Activated T-helper 2 cell treated with anti-CD3 and anti-CD28 coated beads, Interferon-gamma antibody, Interleukin-2, Interleukin-4, amounts not matched to agents 10 μg/mL and 5 μg/mL and 100 μg/mL, durations not matched to agents 14 hours and 24 hours and 36 hours (primary cell): ENCODE measurements at places on chromosomes 2 and 18. TPM values are rescaled to one million over a fixed set of nuclear protein-coding genes. Genes with fewer than 3 reads are reported as not detected.

Gene RNPEPL1
- total RNA-seq: 67.3 and 71.3 TPM in 2 replicates

Gene HRH4
- total RNA-seq: 0.16 and 0.21 TPM in 2 replicates

Gene CD226
- 81.5 and 85.3 TPM in 2 replicates for total RNA-seq

DNA sequence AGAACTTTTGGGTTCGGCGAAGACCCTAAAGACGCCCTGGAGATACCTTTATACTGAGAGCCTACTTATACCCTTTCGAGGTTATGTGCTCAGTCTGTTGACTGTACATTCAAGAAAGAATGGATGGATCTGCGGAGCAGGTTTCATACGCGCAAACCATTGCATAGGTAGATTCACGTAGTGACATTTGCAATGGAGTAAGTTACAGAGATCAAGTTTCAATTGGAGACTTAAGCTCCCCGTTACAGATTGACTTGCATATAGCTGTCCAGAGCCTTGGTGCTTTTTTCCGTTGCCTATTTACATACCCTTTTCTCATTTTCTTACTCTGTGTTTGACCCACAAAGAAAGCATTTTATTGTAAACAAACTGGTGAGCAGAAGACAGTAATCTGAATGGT lies 923 bp downstream of the PSMD1 start:
- peak overlapping the region; percentile 67 for H3K27ac ChIP-seq
- H3K36me3 ChIP-seq: peaks cover 26% of the 10 kb centered on the region
- H3K4me1 ChIP-seq: peaks cover 56% of the 10 kb centered on the region
- H3K4me3 ChIP-seq: peak overlapping the region; percentile 97
- peaks cover 2% of the 10 kb centered on the region for H3K27me3 ChIP-seq

GRCh38 chr2:37526323-37526722 lies 145.1 kb downstream of the CDC42EP3 start:
- no peak overlapping the region for H3K4me3 ChIP-seq
- no peaks in the 10 kb centered on the region for H3K4me1 ChIP-seq
- H3K27me3 ChIP-seq: peaks cover 25% of the 10 kb centered on the region

- H3K4me3 ChIP-seq: no peak overlapping the region
- no peak for DNase-seq
- H3K4me1 ChIP-seq: no peaks in the 10 kb centered on the region
- no peaks in the 10 kb centered on the region for H3K36me3 ChIP-seq
- H3K27ac ChIP-seq: no peak overlapping the region
Observed at GRCh38 chr2:100982431-100982861, 19.6 kb upstream of the RPL31 start.

- peaks cover 5% of the 10 kb centered on the region for H3K4me1 ChIP-seq
- DNase-seq: no peak
- no peak overlapping the region for H3K27ac ChIP-seq
- H3K4me3 ChIP-seq: no peak overlapping the region
- peaks cover 35% of the 10 kb centered on the region for H3K36me3 ChIP-seq
Observed at GRCh38 chr2:46385786-46386577, 88.8 kb downstream of the EPAS1 start.
